Muscle of arm (tissue), 14 donors: ENCODE measurements at places on chromosomes 3 and 15. TPM values are rescaled to one million over a fixed set of nuclear protein-coding genes. Genes with fewer than 3 reads are reported as not detected.

Gene PLSCR2
- polyA plus RNA-seq = not detected

Gene RBP2
- 0.66 TPM for polyA plus RNA-seq

Gene LTK
- polyA plus RNA-seq = 12.1 TPM

Gene DNAJC13
- 27.6 TPM for polyA plus RNA-seq
